NCI-H526 treated with DMSO at 0.1 percent for 48 hours (cell line): ENCODE measurements at places on chromosomes 7 and 10.

- DNase-seq, result no peak
Observed at GRCh38 chr7:103690242-103690974, 244.4 kb upstream of the SLC26A5 start.

DNA sequence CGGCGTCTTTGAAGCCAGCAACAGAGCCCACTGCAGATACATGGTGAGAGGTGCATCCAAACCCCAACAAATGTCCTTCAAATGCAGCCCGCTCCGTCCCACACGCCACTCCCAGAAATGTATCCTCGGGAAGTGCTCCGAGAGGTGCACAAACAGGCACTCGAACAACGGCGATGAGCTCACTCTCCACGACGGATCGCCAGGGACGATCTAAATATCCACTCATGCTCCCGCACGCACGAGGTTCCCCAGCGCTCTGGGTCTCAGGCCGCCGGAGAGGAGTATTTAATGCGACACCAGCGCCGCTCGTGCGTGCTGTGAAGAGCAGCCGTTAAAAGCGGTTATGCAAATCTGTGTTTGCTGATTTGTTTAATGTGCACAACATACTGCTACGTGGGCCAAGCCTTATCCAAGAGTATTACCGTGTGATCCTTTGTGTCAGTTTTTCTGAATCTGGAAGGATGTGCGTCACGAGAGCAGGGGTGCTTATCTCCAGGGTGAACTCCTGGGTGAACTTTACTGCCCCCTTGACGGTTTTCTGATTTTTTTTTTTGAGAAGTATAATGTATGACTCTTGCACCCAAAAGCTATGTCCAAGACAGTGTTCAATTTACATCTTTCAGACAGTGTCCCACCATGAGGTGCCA, 48.5 kb upstream of the PPP2R2D start:
- DNase-seq, result no peak

GRCh38 chr10:75508239-75508813, 76.9 kb downstream of the LRMDA start:
- DNase-seq, result no peak

GRCh38 chr10:43137717-43138020, 576 bp upstream of the CSGALNACT2 start:
- DNase-seq, result peak; percentile 9
